ENCODE measurements at places on chromosomes 5 and 9. TPM values are rescaled to one million over a fixed set of nuclear protein-coding genes. Genes with fewer than 3 reads are reported as not detected.

Gene PCDHB14
- 0.07 TPM for total RNA-seq

Gene GGTA1
- total RNA-seq = not detected

Gene TTC39B
- 0.85 TPM for total RNA-seq

Gene PCDH12
- 0.02 TPM for total RNA-seq

Gene RASGRF2
- 2.1 TPM for total RNA-seq

Gene PDE8B
- total RNA-seq = 1.1 TPM

Gene CDH9
- not detected for total RNA-seq

Gene PCDHA9
- total RNA-seq = not detected

Gene SLC46A2
- not detected for total RNA-seq

Gene SEC61B
- total RNA-seq = 365 TPM

Gene SPATA31C1
- not detected for total RNA-seq

Gene CCDC192
- total RNA-seq = not detected

Gene MLLT3
- 12.8 TPM for total RNA-seq

Gene PAEP
- 0.14 TPM for total RNA-seq

Gene ZNF169
- 2.1 TPM for total RNA-seq

Gene FLT4
- total RNA-seq = 3.1 TPM

Gene MOB3B
- total RNA-seq = 8.7 TPM

Gene TXNDC8
- not detected for total RNA-seq

Gene OSTF1
- total RNA-seq = 14.2 TPM

Gene DAB2IP
- total RNA-seq = 10.8 TPM

Gene SMIM33
- not detected for total RNA-seq

Gene PCDHGB1
- total RNA-seq = 2.0 TPM

Gene PIP5K1B
- not detected for total RNA-seq

Gene SLC45A2
- 0.05 TPM for total RNA-seq

Gene ZNF454
- not detected for total RNA-seq

Gene STOML2
- total RNA-seq = 268 TPM

Gene MYORG
- 5.1 TPM for total RNA-seq

Gene ARL14EPL
- 0.08 TPM for total RNA-seq

Gene CNTLN
- 4.5 TPM for total RNA-seq

Gene WNT8A
- not detected for total RNA-seq

Gene CCDC152
- total RNA-seq = not detected

Gene ARSI
- 47.8 TPM for total RNA-seq

Gene SLC34A1
- total RNA-seq = not detected

Gene TPPP
- total RNA-seq = 6.4 TPM

Gene CDHR2
- total RNA-seq = 0.13 TPM

Gene TEX48
- not detected for total RNA-seq

Gene PCDHA4
- 1.5 TPM for total RNA-seq

Gene CYLC2
- not detected for total RNA-seq

Gene ENTPD2
- 0.63 TPM for total RNA-seq

Gene FBLL1
- total RNA-seq = not detected

Gene CDO1
- not detected for total RNA-seq

Gene HRH2
- total RNA-seq = 0.82 TPM

Gene C1QTNF3
- 0.53 TPM for total RNA-seq

Gene TMEM174
- not detected for total RNA-seq

Gene UIMC1
- total RNA-seq = 40.0 TPM

Gene ADRA1B
- total RNA-seq = 19.1 TPM

Gene CCL28
- 0.18 TPM for total RNA-seq

Gene SLC36A1
- 9.6 TPM for total RNA-seq

Gene FAM221B
- total RNA-seq = not detected

Gene LIFR
- total RNA-seq = 6.5 TPM

Gene SCGB3A2
- not detected for total RNA-seq

Gene TCOF1
- total RNA-seq = 86.3 TPM

Gene EFCAB9
- not detected for total RNA-seq

Gene TMEM232
- not detected for total RNA-seq

Gene PCDHB9
- total RNA-seq = 0.08 TPM
